ENCODE measurements at places on chromosomes 2 and 18. TPM values are rescaled to one million over a fixed set of nuclear protein-coding genes. Genes with fewer than 3 reads are reported as not detected.

Gene POTEC
- total RNA-seq = not detected

DNA sequence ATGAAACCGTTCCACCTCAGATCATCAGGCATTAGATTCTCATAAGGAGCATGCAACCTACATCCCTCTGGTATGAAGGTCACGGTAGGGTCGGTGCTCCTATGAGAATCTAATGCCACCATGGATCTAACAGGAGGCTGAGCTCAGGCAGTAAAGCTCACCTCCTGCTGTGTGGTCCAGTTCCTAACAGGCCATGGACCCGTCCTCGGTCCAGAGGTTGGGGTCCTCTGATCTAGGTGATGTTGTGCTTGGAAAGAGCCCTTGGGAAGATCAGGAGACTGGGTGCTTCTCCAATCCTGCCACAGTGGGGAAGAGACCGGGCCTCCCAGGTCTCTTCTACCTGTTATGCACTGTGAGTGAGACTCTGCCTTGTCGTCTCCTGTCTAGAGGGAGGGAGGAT lies 104.6 kb downstream of the ACKR3 start:
- no peak for DNase-seq

GRCh38 chr2:109220860-109221259 lies 91.9 kb downstream of the SH3RF3 start:
- DNase-seq = no peak

Gene NLRC4
- 0.36 TPM for total RNA-seq

- no peak for DNase-seq
These were observed 4.8 kb downstream of the CDH7 start for GRCh38 chr18:65755616-65756015.

DNA sequence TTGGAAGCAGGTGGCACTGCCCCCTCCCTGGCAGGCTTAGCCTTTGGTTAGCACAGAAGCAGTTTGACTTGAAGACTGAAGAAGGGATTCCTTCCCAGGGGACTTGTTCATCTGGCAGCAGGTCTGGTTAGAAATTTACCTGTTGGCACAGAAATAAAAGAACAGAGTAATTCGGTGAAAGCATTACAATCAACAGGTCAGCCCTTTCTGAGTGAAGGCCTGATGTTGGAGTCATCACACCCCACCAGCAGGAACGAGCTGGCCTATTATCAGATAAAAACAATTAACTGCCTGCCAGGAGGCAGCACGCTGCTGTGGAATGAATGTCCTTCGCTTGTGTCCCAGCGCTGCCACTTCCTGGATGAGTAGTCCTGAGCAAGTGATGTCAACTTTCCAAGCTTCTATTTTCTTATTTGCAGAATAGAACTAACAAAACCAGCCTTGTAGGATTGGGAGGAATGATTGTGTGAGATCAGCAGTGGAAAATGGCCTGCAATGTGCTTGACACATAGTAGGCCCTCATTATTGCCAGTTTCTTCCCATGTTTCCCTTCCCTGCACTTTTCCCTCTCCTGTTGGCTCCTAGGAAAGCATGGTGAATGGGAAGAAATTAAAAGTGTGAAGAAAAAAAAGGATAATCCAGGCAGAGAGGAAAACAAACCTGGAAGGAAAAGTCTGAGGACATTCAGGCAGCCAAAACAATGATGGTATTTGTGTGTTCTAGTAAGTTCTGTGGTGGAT lies 29.0 kb downstream of the LGALSL start:
- DNase-seq = no peak

- DNase-seq = no peak
These were observed 371.6 kb downstream of the EIPR1 start for GRCh38 chr2:3005859-3006501.

Gene DSC2
- total RNA-seq = 0.40 TPM

Gene IDH1
- total RNA-seq = 12.2 TPM

Measured in natural killer cell (primary cell).